ENCODE measurements at places on chromosomes 7 and 10.
A peak's percentile ranks its signal among the peaks of the same experiment; 100 is the strongest.

- DNase-seq: peak; percentile 18
Measured at GRCh38 chr7:157228864-157229422, 90.2 kb downstream of the UBE3C start.

GRCh38 chr7:120742372-120742771 is 115.6 kb downstream of the TSPAN12 start:
- no peak for DNase-seq

DNA sequence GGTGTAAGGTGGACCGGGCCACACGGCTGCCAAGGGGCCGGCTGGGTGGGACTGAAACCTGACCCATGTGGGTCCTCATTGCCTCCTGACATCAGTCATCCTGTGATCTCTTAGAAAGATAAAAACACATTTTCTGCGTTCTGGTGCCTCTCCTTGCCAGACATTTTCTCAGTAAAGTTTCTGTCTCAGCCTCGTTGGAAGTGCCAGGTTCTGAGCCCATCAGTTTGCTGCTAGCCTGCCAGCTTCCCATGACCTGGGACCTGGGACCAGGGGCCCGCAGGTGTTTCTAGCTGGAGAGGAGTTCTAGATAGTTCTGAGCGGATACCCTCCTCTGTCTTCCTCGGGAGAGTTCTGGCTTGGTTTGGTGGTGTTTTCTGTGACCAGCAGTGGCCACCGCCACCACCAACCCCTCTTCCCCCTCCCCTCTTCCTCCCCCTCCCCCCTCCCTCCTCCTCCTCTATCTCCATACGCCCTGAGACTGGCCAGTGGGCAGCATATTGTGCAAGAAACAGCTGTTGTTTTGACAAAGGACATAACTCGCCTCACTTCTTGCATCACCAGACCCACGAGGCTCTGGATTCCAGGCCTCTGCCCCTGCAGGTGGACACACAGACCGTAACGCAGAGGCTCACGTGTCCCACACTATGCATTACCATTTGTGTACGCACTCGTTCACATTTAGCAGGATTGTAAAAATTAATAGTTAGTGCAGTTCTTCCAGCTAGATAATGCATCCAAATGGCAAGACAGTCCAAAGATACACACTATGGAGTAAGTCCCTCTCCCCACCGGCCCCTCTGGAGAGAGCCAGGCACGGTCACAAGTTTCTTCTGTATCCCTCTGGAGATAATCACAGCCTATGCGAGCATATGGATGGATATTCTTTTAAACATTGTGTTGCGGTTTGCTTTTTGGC is 94.6 kb downstream of the CUX1 start:
- no peak for DNase-seq

DNA sequence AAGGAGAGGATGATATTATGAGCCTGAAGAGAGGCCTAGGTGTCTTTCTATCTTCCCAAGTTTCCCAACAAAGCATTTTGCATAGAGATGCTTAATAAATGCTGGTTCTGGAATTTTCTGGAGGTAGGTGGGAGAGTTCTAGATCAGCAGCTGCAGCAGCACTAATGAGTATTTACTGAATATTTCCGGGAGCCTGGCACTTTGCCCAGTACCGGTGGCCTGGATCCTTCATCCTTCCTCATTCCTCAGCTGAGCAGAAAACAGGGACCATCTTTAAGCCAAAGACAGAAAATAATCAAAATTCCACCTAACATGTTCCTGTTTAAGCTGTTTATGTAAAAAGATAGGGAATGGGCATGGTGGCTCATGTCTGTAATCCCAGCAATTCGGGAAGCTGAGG is 813.2 kb upstream of the AUTS2 start:
- no peak for DNase-seq

GRCh38 chr7:37977243-37977642 is 56.8 kb downstream of the EPDR1 start:
- no peak for DNase-seq

DNA sequence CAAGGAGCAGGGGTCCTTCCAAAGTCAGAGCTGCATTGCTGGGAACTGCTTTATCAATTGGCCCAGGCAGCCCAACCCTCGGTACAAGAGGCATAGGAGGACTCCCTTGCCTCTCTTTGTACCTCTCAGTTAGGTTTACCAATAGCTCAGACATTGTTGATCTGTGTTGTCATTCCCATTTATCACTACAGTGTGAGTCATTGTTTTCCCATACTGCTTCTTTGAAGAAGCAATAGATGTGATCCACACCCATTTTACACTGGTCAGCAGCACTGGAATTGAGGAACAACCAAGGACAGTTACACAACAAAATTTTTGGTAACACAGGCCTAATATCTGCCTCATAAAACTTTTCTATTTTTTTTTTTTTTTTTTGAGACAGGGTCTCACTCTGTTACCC is 307.2 kb downstream of the SNX13 start:
- DNase-seq: no peak

GRCh38 chr10:59854571-59854970 is 51.8 kb downstream of the CCDC6 start:
- no peak for DNase-seq

- no peak for DNase-seq
Measured at GRCh38 chr7:137772316-137772715, 74.5 kb downstream of the DGKI start.

- DNase-seq: no peak
Measured at GRCh38 chr7:22876986-22877729, 54.5 kb upstream of the TOMM7 start.

DNA sequence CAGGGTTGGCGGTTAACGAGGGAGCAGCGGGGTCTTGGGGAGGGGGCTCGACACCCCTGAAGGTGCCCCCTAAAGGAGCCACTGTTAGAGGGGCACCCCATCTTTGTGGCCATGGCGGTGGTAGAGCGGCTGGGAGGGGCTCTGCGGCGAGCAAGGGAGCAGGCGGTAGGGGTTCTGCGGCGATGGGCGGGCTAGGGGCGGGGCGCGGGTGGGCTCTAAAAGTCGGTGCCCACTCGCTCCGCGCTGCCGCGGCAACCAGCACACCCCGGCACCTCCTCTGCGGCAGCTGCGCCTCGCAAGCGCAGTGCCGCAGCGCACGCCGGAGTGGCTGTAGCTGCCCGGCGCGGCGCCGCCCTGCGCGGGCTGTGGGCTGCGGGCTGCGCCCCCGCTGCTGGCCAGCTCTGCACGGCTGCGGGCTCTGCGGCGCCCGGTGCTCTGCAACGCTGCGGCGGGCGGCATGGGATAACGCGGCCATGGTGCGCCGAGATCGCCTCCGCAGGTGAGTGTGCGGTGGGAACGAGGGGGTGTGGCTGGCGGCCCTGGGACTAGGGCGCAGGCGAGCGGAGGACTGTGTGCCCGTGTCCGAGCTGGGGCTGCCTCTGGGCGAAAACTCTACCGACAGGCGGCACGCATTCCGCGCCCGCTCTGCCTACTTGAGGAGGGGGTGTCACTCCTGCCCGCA is at the start of gene MEST:
Gene MEST (plus strand): TSS at position 245 of the 682 bp plus-strand sequence. CDS start 229 bp downstream, at position 474.
- DNase-seq: peak; percentile 20

GRCh38 chr7:41892356-41893100 is 189.6 kb upstream of the INHBA start:
- peak; percentile 4 for DNase-seq

DNA sequence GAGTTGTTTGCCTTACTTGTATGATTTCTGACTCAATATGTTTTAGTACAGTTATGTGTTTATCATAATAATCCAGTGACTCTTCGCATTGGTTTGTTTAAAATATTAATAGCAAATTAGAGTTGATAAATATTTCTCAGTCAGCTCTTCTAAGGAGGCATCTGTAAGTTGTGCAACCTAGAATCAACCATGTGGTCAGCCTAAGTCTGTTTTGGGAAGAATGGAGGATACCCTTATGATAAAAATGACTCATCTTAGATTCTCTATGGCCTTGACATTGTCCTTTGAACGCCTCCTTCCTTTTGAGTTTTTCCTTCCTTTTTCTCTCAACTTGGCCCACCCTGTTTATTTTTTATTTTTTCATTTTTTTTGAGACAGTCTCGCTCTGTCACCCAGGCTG is 18.8 kb downstream of the DNAJC9 start:
- DNase-seq: no peak

GRCh38 chr7:47815867-47816266 is 132.4 kb downstream of the PKD1L1 start:
- DNase-seq: no peak
